Stimulated activated CD8-positive, alpha-beta memory T cell treated with anti-CD3 and anti-CD28 coated beads, Interleukin-4, amount 100 ng/mL, for 1 hour (primary cell): ENCODE measurements at places on chromosomes 1 and 21.

- DNase-seq: no peak
Measured at GRCh38 chr21:33712022-33712803, 69.9 kb downstream of the ITSN1 start.

GRCh38 chr1:246809473-246809872 lies 85.3 kb downstream of the SCCPDH start:
- no peak for DNase-seq

- no peak for DNase-seq
Measured at GRCh38 chr1:161139766-161140165, 7.3 kb upstream of the DEDD start.

DNA sequence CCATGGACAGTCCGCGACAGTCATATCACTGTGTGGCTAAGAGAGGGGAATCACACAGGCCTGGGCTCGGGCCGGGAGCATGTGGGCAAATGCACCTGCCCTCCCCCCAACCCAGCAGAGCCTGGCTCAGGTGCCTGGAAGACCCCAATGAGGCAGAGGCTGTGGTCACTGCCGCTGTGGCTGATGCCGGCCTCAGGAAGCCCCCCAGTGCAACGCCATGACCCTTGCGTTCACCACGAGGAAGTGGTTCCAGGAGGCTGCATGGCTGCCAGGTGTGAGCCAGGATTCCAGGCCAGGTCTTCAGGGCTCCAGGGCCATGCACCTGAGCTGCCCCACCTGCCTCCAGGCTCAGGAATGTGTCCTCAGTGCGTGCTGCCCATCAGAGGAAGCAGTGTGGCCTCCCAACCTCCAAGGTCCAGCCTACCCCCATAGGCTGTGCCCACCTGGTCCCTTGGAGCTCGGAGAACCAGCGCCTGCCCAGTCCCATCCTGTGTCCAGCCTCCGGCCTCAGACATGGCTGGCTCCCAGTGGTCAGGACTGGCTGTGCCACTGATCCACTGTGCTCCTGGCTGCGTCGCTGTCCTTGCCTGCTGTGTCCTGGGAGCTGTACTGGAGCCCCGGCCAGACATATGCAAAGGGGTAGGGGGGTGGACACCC lies 8.0 kb downstream of the ARHGEF16 start:
- DNase-seq: no peak
